Inflammatory macrophage treated with lipopolysaccharide for 4 hours (primary cell): ENCODE measurements at places on chromosomes 5 and 9.
A peak's percentile ranks its signal among the peaks of the same experiment; 100 is the strongest.

GRCh38 chr9:38432922-38433510 lies 8.8 kb upstream of the IGFBPL1 start:
- peak; percentile 47 for DNase-seq

- DNase-seq, result no peak
Observed at GRCh38 chr5:95241-95980, 3.4 kb downstream of the PLEKHG4B start.

DNA sequence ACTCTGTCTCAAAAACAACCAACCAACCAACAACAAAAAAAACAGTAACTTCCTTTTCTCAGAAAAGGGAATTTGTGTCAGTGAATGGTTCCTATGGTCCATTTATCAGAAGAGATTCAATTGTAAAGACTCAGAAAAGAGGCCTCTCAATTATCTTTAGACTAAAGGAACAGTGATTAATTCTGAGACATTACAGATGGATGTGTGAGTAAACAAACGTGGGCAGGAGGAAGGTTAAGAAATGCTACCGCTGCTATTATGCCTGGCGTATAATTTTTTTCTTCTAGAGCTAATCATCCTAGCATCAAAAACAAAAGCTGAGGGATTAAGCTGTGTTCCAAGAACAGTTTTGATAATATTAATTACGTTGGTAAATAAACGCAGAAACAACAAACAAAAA lies 52.9 kb upstream of the JMY start:
- DNase-seq, result no peak

DNA sequence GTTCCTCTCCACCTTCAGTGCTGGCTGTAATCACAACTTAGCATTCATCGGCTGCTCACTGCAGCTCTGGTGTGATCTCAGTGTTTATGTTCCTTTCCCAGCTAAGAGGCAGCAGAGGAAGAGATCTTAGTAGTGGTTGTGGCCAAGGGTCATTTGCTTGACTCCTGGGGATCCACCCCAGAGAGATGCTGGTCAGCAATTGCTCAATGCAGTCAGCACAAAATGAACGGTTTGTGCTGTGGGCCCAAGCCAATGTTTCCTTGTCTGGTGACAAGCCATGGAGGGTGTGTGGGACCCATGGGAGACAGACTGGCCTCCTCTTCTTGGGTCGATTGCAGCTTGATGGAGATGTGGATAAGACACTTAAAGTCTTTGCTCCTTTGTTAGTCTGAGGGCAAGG lies 16.1 kb upstream of the FRMD3 start:
- DNase-seq, result no peak

- DNase-seq, result peak; percentile 95
Observed at GRCh38 chr5:151556806-151557205, 34.3 kb downstream of the FAT2 start.

DNA sequence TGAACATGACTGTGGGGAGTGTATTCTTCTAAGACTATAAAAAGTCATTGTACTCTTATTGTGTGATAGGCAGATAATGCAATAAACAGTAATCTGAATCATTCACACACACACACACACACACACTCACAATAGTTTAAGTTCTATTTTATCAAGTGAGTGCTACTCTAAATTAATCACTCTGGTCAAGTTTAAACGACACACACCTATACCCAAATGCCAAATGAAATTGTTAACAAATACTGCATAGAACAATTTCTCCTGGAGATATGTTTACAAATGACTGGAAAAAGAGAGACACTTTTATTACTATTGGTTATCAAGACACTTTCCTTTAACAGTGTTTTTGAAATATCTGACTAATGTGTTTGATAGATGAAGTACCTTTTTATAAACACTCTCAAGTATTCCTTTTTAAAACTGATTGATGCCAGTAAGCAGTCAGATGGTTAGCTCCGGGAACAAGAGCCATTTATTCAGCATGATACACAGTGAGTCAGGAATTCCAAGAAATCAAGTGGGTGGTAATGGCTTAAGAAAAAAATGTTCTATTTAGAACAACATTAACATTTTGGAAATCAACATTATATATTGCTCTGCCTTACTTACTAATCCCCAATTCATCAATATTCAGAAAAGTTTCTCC lies 521.6 kb upstream of the ST8SIA4 start:
- no peak for DNase-seq

- no peak for DNase-seq
Observed at GRCh38 chr5:135631391-135631790, 52.6 kb upstream of the CXCL14 start.

GRCh38 chr9:92480291-92480771 lies 2.0 kb downstream of the ASPN start:
- no peak for DNase-seq

DNA sequence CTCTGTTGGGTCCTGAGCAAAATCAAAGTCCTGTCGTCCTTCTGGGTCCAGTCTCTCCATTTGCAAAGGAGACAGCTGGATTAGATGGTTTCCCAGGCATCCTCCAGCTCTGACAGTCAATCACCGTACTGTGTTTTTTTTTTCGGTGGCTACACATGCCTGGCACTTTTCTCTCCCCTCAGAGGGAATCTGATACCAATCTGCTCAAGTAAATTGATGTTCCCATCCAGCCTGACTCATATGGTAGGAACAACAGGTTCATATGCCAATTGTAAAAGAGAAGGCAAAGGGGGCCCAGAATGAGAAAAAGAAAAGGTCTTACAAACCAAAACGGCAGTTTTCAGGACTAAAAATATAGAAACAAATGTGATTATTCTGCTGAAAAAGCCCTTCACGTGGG lies 1.2 kb downstream of the FBXO10 start:
- no peak for DNase-seq

DNA sequence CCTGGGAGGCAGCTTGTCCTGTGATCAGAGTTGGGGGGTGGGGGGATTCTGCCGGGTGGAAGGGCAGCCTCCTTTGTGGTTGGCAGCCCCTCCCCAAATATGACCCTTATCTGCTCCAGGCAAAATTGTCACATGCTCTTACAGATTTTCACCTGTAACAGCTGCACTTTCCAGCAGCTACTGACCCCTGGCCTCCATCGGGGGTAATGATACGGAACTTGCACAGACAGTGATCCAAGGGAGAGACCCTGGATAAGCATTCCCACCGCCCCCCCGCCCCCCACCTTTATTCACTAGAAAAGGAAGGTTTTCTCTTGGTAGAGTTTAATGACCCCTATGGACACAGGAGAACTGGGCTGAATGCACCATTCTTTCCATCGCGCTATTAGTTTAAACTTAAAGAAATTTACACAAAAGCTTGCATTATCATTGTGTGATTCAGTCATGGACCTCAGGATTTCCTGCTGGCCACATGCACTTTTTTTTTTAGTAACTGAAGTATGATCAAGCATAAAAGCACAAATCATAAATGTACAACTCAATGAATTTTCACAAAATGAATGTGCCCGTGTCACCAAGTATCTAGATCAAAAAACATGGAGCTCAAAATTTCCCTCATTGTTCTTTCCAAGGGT lies 10.7 kb upstream of the ZBTB34 start:
- DNase-seq, result no peak

DNA sequence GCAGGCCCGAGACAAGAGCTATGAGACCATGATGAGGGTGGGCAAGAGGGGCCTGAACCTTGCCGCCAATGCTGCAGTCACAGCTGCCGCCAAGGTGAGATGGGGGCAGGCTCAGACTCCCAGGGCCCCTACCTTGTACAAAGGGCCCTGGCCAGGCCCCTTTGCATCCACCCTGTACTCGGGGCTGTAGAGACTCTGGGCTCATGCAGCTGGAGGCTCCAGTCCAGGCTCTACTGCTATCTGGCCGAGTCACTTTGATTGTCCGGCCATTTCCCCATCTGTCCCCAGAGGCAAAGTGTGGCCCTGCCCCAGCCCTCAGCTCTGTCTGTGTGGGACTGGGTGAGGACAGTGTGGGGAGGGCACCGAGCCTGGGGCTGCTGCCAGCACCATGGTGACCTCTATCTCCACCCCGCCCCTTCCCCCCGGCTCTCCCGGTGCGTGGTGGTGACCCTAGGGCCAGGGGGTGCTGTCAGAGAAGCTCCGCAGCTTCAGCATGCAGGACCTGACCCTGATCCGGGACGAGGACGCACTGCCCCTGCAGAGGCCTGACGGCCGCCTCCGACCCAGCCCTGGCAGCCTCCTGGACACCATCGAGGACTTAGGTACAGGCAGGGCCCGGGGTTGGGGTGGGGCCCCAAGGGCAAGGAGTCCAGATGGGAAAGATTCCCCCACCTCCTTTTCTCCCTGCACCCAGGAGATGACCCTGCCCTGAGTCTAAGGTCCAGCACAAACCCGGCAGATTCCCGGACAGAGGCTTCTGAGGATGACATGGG lies 6.1 kb downstream of the REEP2 start:
- no peak for DNase-seq

GRCh38 chr9:25350011-25350410 lies 328.2 kb downstream of the TUSC1 start:
- no peak for DNase-seq

- DNase-seq, result no peak
Observed at GRCh38 chr9:99075246-99075912, 29.5 kb upstream of the TGFBR1 start.

- no peak for DNase-seq
Observed at GRCh38 chr5:64566310-64566916, 60.6 kb downstream of the RGS7BP start.

GRCh38 chr5:93583768-93584595 lies 960 bp downstream of the NR2F1 start:
- peak; percentile 38 for DNase-seq

- peak; percentile 67 for DNase-seq
Observed at GRCh38 chr9:70811638-70812037, 309.8 kb downstream of the TRPM3 start.

- DNase-seq, result no peak
Observed at GRCh38 chr5:25285136-25285535, 640.4 kb upstream of the CDH10 start.

- DNase-seq, result no peak
Observed at GRCh38 chr9:138063785-138064184, 186.2 kb downstream of the CACNA1B start.

- DNase-seq, result no peak
Observed at GRCh38 chr5:101160002-101160401, 256.9 kb upstream of the ST8SIA4 start.

DNA sequence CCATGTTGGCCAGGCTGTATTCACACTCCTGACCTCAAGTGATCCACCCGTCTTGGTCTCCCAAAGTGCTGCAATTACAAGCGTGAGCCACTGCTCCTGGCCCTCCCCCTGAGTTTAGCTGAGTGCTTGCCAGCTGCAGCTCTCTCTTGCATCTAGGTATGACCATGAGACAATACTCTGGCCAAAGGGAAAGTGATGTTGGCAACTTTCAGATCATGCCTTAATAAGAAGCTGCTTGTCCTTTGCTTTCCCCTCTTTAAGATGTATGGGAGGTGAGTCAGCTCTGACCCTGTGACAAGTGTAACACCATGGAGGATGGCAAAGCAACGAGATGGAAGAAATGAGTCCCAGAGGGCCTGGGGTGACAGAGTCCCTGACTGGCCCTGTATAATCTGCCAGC lies 18.7 kb upstream of the DCAF12 start:
- no peak for DNase-seq

GRCh38 chr5:145280806-145281205 lies 554.3 kb downstream of the PRELID2 start:
- no peak for DNase-seq

DNA sequence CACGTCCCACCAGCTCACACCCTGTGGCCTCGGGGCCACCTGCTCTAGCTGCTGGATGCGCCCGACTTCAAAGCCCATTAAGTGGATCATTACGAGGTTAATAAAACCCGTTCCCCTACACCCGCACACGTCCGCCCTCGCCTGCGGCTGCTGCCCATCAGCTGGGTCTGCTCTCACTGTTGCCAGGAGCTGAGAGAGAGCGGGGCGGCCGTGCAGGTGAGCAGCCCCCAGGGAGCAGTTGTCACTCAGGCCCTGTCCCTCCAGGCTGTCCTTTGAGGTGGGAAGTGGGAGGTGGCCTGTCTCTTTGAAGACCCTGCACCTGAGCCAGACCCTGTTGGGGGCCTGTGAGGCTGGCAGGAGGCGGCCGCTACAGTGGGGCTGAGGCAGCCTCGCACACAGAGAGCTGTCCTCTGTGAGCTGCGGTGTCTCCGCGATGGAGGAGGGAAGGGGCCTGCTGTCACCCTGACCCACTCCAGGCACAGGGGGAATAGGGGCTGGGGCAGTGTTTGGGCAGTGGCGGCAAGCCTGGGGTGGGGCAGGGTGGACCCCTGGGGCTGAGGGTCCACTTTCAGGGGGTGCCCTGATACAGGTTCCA lies 12.8 kb upstream of the UNC5A start:
- no peak for DNase-seq

GRCh38 chr9:133306242-133307204 lies 29.5 kb downstream of the SURF6 start:
- DNase-seq, result no peak

GRCh38 chr9:122456123-122456522 lies 21.6 kb downstream of the OR1J1 start:
- no peak for DNase-seq

DNA sequence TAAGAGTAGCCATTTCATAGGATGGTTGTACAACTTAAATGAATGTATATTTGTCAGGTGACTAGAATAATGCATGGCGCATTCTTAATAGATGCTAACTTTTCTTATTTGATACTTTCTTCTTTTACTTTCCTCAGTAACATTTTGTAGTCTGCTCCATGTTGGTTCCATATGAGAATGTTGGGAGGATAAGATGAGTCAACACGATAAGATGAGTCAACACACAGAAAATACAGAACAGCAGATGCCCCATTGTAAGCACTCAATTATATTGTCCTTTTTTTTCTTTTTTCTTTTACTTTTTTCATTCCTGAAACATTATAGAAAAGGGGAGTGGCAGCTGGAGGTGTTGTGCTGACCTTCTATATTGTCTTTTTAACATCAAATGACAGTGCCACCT lies 92.3 kb upstream of the SPATA31C2 start:
- DNase-seq, result no peak

GRCh38 chr9:124980431-124980830 lies 39.5 kb upstream of the GOLGA1 start:
- no peak for DNase-seq

DNA sequence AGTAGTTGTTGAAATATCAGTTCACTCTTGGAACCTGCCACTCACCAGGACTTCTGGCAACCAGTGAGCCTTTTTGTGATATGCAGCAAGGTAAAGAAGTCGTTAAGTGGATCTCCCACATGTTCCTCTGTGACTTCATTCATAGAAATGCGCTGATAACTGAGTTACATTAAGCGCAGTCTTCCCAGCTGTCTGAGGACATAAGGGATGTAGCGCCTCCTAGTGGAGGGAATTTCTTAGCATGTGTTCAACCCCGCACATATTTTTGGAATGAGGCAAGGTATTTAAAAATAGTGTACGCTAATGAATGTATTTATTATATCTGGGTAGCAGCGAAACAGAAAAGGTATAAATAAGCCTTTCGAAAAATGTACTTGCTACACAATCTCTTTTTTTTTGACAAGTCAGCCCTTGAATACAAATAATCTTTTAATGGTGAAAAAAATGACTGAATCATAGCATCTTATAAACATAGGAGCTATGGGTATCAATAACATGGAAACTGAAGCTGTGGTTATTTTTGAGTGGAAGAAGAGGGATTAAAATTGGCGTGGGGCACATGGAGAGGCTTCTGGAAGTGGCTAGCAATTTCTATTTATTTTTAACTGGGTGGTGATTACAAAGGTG lies 38.0 kb downstream of the PALM2AKAP2 start:
- DNase-seq, result peak; percentile 77
